ENCODE measurements at places on chromosomes 2 and 18.

DNA sequence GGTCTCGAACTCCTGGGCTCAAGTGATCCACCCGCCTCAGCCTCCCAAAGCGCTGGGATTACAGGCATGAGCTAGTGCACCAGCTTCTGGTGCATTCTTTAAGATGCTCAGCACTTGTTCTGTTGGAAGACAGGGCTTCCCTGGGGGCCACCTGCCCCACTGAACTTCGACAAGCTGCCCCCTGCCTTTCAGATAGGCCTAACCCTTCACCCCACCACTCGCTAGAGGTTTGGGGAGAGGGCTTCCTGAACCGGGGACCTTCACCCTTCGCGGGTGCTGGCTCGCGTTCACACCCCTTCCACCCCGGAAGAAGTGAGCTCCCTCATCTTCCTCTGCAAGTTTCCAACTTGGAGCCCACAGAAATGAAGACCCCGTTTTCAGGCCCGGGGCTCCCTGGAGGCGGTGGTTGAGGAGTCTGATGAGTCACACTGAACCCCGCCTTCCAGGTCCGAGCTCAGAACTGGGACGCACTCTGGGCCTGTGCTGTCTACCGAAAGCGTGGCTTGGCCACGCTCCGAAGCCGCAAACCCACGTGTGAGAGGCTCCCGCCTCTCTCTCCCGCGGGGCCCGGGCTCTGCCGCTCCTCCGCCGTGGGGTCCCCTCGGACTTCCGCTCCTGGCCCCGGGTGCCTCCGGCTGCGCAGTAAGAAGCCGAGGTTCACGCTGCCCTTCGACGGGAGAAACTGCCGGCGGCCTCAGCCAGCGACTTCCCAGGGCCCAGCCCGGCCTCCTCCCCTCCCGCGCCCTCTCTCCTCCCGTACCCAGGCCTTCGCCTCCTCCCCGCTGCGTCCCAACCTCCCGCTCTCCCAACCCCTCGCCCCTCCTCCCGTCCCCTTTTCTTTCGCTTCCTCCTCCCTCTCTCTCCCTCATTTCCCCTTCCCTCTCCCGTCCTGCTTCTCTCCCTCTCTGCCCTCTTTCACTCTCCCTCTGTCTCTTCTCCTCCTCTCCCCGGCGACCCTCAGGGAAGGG, 47.5 kb upstream of the SP3 start:
- DNase-seq, result no peak

- no peak for DNase-seq
Measured at GRCh38 chr2:210660-211059, 53.2 kb downstream of the SH3YL1 start.

DNA sequence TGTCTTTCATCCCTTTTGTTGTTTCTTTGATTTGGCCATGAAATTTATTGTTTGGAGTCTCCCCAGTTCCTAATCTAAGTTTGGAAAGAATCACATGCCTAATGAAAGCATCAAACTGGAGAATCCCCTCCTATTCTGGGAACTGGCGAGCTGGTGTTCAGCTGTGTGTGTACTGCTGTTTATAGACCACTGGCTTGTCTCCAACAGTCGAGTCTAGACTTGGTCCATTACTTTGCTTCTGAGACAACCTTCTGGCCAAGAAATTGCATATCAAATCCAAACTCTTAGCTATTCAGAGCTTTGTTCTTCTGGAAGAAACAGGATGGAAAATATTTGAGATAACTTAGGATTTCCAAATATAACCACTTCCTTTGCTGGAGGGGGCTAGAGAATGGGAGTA, 111.5 kb upstream of the THSD7B start:
- no peak for DNase-seq

DNA sequence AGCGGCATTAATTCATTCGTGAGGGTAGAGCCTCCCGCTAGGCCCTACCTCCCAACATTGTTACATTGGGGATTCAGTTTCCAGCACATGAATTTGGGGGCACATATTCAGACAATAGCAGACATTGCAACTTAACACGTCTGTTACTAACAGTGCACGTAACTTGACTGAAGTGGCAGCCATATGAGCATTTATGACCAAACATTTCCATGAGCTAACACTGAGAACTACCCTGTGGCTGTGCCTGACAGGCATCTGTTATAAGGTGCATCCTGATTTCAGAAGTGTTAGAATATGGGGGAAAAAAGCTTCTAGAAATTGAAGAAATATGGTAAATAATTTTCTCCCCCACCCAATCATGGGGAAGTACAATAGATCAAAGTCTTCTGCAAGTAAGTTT, 24.5 kb downstream of the MALT1 start:
- no peak for DNase-seq

GRCh38 chr2:105398336-105399206, at the start of gene FHL2:
FHL2 (minus strand) TSS chr2:105399051; CDS start chr2:105386516, 12,535 bp downstream.
- peak; percentile 35 for DNase-seq

GRCh38 chr2:135636982-135637381, 104.7 kb upstream of the UBXN4 start:
- no peak for DNase-seq

- no peak for DNase-seq
Measured at GRCh38 chr2:137948894-137949293, 15.4 kb upstream of the HNMT start.

DNA sequence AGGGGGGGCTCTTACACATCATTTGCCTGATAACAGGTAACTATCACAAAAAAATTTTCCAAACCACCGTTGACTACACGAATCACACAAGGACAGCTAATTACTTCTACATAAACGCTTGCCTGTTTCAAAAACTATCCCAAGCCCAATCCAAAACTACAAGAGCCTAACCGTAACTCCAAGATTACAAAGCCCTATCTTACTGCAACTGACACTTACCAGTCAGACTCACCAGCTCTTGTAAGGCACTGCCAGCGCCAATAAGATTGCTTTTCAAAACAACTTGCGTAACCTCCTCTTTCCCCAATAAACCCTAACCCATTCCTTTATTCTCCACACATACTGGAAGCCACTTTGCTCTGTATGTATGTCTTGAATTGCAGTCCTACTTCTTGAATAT, 148.4 kb downstream of the NBAS start:
- DNase-seq, result no peak

- no peak for DNase-seq
Measured at GRCh38 chr2:176018708-176019107, 16.6 kb upstream of the LNPK start.

GRCh38 chr2:72214429-72215143, 66.9 kb upstream of the CYP26B1 start:
- DNase-seq, result no peak

DNA sequence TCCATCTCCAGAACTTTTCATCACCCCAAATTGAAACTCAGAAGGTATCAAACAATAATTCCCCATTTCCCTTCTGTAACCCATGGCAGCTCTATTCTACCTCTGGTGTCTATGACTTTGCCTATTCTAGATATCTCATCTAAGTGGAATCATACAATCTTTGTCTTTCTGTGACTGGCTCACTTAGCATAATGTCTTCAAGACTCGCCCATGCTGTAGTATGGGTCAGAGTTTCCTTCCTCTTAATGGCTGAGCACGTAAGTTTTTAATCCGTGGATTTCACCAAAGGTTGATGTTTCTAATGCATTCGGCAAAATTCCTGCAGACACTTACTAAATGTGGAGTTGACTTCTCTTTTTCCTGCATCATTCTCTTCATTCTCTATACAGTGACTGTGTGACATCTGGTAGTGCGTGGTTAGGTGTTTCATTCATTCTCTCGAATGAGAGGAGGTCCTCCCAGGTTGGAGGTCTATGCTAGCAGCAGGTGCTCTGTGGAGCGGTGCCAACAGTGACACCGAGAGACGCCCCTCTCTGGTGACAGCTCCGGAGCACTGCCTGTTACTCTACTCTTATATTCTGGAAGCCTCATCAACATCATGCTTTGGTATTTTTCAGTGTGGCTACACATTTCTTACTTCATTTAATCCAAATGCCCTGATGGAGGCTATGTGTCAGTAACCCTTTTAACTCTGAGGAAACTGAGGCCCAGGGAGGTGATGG, 50.1 kb downstream of the ATOH8 start:
- DNase-seq, result no peak

Measured in T-helper 22 cell (primary cell).